ENCODE measurements at places on chromosomes 12 and 14.

DNA sequence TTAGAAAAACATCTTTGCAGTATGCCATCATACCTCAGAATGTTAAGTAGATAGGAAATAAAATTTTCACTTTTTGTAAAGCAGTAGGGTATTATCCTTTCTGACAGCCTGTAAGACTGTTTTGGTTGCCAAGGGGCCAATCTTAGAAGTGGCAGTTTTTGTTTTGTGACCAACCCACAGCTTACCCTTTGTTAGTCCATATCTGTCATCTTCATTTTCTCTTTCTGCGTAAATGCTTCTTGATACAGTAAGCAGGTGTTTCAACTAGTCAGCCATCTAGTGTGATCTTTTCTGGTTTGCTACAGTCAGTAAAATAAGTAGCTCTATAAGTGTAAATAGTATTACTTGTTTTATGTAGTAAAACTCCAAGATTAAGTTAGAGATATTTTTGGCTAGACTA is 8.8 kb downstream of the PPM1A start:
- DNase-seq, result no peak

GRCh38 chr12:130526813-130527212 is 189.1 kb downstream of the PIWIL1 start:
- DNase-seq, result no peak

- no peak for DNase-seq
Measured at GRCh38 chr14:55773984-55774545, 194.1 kb downstream of the KTN1 start.

DNA sequence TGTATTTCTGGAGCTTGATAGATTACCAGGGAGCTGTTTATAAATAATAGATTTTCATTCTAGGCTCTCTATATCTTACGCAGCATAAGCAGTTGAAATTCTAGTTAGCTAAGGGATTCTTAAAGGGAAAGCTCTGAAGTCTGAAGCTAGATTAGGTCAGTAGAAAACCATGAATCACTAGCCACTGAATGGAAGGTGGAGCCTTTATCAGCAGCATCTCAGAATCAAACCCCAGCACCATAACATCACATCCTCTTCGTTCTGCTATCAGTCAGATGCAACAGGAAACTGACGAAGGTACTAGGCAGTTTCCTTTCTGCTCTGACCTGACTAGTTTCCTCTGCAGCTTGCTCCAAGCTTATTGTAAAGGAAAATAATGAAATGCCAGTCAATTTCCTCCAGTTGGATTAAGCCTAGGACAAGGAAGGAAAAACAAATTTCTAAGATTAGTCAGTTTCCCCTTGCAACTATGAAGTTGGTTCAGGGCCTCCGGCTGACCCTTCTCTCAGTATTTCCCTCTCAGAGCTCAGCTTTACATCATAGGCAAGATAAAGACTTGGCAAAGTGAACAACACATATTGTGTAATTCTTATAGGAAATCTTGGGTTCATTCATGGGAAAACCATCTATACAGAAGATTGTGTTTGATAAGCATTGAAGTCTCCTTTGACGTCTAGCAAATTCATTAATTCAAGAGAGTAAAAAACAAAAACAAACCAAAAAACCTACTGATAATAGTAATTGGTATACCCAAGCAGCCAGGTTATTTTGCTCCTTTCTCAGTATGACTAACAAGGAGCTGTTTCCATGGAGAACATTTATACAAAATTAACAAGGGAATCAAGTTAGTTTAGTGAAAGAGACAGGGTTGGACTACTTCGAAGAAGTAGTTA is 43.4 kb upstream of the CFAP54 start:
- peak; percentile 9 for DNase-seq

DNA sequence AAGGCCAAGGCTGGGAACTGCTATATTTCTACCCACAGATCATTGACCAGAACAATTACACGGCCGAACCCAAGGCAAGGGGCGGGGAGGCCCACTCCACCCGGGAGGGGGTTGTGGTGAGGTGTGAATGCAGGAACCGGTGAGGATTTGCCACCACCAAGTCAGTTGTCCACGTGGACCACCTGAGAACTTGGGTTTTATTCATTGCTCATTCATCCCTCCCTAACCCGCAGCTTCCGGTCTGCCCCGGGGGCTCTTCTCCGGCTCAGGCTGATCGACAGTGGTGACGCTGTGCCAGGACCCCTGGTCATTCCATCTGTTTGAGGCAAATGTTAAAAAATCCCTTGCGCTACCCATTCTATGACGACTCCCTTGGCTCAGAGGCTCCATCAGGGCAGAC is 127.7 kb upstream of the RTL1 start:
- DNase-seq, result no peak

DNA sequence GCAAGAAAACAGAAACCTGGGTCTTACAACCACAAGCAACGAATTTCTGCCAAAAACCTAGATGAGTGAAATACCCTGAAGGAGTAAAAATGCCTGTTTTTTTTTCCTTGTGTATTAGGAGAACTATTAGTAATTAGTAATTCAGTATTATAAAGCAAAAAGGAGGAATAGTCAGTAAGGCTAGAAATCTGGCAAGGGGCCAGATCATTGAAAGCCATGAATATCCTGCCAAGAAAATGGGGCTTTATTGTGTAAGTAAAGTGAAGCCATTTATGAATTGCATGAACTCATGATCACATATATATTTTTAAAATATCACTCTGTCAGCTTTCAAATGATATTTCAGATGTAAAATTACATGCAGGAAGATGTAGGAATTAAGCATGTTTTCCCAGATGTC is 57.9 kb downstream of the TXNDC16 start:
- DNase-seq, result no peak
